ENCODE measurements at places on chromosomes 5 and 9.

DNA sequence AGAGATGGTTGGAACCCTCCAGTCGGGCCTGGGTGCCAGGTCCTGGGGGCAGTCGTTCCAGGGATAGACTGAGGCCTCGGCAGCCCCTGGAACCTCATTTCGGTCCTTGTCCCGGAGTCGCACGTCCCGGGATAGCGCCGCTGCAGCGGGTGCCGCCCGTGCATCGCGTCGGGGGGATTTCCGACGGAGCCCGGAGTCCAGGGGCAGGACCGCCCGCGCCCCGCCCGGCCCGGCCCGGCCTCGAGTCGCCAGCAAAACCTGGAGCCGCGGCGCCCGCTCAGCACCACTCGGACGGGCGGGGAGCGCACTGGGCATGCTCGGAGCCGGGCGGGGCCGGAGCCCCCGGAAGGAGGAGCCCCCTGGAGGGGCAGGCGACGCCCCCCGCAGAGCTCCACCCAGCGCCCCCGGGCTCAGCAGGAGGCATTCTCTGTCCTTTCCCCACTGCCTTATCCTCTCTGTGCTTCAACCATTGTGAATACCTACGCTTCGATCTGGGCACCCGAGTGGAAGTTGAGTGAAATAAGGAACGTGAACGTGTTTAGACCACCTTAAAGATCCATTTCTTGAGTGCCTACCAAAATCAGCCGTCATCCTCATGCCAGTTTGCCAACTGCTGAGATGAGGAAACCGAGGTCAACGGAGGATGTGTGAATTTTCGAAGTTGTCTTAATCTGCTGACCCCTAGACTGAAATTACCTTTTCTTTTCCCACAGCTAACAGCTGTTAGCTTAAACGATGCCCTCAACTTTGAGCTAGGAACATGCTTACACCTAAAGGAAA, 1.7 kb upstream of the PTPN3 start:
- DNase-seq, result no peak

- no peak for DNase-seq
Observed at GRCh38 chr9:98019098-98019497, 36.0 kb downstream of the ANP32B start.

DNA sequence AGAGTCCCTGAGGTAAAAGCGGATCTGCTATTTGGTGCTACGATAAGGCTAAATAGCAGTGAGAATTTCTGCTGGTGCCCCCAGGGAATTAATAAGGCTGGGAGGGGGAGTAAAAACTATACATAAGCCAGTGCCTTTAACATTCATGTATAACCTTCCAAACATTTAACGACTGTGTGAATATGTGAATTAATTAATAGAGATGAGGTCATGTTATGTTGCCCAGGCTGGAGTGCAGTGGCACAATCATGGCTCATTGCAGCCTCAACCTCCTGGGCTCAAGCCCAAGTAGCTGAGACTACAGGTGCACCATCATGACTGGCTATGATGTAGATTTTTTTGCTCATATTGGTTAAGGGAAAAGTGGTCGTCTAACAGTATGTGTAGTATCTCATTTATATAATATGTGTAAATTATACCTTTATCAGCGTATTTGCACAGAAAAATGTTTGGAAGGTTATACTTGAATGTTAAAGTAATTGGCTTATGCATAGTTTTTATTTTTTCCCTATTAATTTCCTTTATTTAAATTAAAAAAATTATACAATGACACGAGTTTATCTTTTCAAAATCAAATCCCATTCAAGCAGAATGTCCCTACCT, 64.6 kb downstream of the EHMT1 start:
- DNase-seq, result no peak

GRCh38 chr9:136082496-136083361, 12.4 kb downstream of the NACC2 start:
- no peak for DNase-seq

DNA sequence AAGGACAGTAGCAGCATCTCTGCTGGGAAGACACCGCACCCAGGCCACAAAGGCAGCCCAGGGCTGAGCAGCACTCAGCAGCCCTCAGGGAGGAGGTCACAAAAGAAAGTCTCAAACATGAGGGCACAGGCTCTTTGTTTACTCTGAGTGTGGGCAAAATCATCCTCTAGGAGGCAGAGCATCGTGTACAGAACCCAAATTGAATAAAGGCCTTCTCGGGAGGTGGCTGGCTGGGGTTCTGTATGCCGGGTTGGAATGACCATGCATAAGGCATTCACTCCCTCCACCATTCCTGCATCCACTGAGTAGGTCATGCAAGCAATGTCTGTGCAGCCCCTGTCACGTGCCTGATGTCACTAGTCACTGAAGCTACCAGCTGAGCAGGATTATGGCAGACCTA, 412.8 kb downstream of the SPOCK1 start:
- no peak for DNase-seq

DNA sequence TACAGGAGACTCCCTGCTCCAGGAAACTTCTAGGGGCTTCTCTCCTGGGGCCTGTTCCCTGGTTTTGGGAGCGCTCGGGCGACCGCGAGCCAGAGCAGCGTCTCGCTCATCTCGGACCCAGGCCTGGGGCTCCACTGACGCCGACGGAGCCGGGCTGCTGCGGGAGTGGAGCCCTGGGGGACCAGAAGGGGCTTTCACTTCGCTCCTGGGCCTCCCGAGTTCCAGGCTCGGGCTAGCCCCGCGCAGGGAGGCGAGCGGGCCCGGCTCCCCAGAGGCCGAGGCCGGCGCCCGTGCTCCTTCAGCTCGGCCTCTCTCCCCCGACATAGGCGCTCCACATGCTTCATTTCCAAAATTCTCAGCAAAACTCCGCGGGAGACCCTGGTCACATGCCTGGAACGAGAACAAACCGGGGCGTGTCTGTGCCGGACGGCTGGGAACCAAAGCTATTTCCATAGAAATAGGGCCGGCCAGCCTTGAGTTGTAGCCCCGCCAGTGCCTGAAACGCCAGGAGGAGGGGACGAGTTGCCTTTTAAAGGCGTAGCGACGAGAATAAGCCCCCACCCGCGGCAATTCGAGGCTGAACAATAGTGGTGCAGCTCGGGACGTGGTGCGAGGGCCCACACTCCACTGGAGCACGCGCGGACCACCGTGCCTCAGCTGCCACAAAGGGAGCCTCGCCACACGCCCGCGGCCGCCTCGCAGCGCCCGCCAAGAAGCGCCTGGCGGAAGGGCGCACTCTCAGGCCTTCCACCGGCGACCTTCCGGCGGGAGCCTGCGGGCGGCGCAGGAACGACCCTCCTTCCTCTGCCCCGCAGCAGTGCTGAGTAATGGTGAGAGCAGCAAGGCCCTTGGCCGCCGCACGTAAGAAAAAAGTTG, 1.1 kb upstream of the G3BP1 start:
- DNase-seq, result peak; percentile 10

DNA sequence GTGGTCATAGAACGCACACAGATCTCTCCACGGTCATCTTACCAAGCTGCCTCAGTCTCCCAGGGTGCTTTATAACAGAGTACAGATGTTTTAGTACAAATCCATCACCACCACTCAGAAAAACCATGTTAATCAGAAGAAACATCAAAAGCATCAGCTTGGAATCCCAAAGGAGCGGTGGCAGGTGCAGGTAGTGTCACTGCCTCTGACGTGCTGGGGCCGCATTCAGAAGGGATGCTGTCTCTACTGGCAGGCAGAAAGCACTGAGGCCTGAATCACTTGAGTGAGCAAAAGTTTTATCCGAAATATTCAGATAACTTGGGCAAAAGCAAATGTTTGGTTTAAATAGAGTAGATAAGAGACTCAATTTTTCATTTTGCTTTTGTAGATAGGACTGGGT, 448.4 kb upstream of the ZNF608 start:
- DNase-seq, result no peak

DNA sequence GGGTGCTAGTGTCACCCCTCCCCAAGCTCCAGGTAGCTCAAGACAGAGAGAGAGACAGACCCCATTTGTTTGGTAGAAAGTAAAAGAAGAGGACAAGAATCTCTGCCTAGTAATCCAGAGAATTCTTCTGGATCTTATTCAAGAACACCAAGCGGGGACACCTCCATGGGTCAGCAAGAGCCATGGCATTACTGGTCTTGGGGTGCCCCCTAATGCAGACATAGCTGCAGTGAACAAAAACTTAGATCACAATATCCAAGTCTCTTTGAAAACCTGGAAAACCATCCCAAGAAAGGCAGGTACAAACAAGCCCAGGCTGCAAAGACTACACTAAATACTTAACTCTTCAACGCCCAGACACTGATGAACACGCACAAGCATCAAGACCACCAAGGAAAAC, 29.9 kb upstream of the PDE4D start:
- no peak for DNase-seq

GRCh38 chr5:169581580-169582227, 1.9 kb upstream of the SPDL1 start:
- peak; percentile 27 for DNase-seq

DNA sequence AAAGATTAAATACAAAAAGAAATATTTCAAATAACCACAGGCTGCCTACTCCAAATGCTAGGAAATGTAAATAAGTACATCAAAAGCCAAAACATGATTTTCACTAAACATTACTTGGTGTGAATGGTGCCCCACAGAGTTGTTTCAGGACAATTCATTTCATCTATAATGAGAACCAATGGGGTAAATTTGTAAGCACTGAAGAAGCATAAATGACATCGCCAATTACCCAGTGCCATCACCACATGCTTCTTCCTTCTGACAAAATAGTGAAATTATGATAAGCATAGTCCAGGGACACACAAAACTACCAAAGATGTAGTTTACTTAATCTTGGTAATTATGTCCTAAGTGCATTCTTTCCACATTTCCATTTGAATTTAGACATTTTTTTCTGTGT, 510.4 kb upstream of the TYRP1 start:
- no peak for DNase-seq

Measured in stimulated activated CD4-positive, alpha-beta T cell treated with anti-CD3 and anti-CD28 coated beads, Interleukin-1b, Interleukin-23, amount 100 ng/mL, for 24 hours (primary cell).